GM23338 (cell line): ENCODE measurements at places on chromosomes 16 and 17.
A peak's percentile ranks its signal among the peaks of the same experiment; 100 is the strongest.

DNA sequence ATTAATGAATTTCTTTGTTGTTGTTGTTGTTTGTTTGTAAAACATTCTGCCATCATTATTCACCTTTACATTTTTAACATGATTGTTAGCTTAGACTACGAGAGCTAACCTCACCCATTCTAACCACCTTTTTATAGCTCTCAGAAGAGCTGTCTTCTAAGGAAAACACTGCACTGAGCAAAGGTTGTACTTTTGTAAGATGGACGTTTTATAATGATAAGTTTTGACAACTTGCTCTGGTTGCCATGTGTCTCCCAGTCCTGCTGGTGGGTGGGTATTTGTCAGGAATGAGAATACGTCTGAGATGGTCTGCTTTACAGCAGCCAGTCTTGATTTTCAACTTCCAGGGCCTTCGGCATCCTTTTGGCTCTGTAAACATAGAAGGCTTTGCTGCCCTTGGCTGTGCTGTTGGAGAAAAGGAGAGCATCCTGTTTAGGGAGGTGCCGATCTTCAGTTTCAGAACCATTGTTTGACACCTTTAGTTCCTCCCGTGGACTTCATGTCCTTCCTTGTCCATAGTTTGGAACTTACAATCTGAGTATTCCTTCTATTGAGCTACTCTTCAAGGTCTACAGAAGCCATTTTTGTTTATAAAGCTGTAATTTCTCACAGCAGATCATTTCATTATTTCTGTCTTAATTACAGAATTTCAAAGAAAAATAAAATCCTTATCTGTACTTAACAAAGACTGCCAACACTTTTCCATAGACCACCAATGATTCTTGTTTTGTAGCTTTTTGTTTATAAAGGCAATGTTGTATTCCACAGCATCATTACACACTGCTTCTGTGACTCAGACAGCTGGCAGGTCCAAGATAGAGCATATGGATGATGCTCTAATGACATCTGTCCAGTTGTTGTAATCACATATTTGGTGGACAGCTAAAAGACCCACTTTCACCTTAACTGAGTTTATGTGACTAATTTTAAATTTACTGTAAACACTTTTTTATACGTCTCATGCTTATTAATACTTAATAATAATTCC lies 270.1 kb upstream of the TBX2 start:
- no peak overlapping the region for H3K27ac ChIP-seq
- H3K27me3 ChIP-seq, result no peaks in the 10 kb centered on the region
- H3K4me1 ChIP-seq, result no peaks in the 10 kb centered on the region
- no peak overlapping the region for H3K4me3 ChIP-seq
- no peak for DNase-seq

DNA sequence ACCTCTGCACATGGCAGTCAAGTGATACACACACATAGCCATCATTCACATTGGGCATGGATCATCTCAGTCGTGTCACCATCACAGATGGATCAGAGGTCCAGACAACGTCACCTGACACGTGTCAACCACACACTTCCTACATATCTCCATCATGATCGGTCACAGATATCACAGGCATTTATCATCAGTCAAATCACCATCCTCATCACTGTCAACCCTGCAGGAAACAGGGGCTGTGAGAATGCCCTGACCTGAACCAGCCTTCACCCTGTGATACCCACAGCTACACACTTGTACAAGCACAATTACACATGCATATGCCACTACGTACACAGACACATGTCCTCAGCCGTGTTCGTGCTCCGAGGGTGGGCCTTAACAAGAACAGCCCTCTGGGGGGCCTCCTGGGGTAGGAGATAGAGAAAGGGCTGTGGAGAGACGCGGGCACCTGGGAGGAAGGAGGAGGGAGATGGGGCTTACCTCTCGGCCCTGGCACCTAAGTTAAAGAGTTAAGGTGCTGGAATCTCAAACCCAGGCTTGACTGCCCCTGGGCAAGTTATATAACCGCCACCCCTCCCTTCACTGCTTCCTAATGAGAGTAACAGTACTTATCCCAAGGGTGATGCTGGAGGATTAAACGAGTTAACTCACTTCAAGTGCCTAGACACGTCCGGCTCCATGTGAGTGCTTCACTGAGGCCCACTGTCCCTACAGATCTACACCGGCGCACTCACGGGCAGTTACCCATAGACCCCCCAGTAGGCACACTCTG lies 1.1 kb downstream of the SLC12A4 start:
- no peak overlapping the region for H3K27ac ChIP-seq
- no peaks in the 10 kb centered on the region; the same call in 1 of the 2 replicates for H3K36me3 ChIP-seq
- peaks cover 38% of the 10 kb centered on the region for H3K4me1 ChIP-seq

DNA sequence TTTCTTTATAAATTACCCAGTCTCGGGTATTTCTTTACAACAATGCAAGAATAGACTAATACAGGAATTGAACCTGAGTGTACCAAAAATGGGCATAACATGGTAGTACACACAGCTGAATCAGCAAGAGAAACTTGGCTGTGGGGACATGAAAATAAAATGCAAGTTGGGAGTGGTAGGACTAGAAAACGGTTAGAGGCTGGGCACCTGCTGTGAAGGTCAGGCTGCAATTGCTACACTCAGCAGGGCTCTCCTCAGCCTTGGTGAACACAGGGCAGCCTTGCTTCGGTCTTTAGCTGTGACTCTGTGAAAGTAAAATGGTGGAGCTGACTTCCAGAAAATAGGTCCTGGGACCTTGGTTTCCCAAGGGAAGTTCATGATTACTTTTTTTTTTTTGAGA lies 45.6 kb downstream of the CNGB1 start:
- H3K4me1 ChIP-seq, result no peaks in the 10 kb centered on the region
- H3K27me3 ChIP-seq, result no peaks in the 10 kb centered on the region
- no peaks in the 10 kb centered on the region for H3K36me3 ChIP-seq
- DNase-seq, result no peak
- no peak overlapping the region for H3K4me3 ChIP-seq
- no peak overlapping the region for H3K27ac ChIP-seq

DNA sequence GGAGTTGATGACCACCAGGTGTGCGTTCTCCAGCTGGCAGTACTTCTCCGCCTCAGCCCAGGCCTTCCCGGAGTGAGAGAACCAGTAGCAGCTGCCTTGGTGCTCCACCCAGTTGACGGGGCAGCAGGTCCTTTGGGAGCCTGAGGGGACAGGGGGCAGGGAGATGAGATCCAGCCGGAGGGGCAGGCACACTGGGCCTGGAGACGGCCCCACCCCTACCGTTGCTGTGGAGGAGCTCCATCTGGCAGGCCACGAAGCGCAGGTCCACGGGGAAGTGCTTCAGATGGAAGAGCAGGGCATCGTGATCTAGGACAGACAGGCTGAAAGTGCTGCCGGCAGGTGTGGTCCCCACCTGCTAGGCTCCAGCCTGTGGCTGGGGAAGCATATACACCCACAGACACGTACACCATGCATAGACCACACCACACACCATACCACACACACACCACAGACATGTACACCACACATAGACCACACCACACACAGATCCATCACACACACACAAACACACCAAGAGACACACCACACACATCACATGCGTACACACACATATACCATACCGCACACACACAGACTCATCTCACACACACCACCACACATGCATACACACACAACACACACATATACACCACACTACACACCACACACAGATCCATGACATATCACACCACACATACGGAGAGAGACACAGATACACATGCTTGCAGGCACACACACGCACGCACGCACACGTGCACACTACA lies 7.4 kb downstream of the ASGR2 start:
- H3K4me3 ChIP-seq, result no peak overlapping the region
- DNase-seq, result no peak
- peaks cover 13% of the 10 kb centered on the region; the same call in 1 of the 2 replicates for H3K27me3 ChIP-seq
- H3K36me3 ChIP-seq, result no peaks in the 10 kb centered on the region
- H3K4me1 ChIP-seq, result no peaks in the 10 kb centered on the region; the same call in 1 of the 2 replicates
- H3K27ac ChIP-seq, result no peak overlapping the region

GRCh38 chr17:82101301-82101715 lies 3.3 kb upstream of the FASN start:
- DNase-seq, result no peak
- no peaks in the 10 kb centered on the region for H3K36me3 ChIP-seq
- H3K27me3 ChIP-seq, result no peaks in the 10 kb centered on the region
- H3K27ac ChIP-seq, result no peak overlapping the region
- H3K4me1 ChIP-seq, result peaks cover 47% of the 10 kb centered on the region
- H3K4me3 ChIP-seq, result no peak overlapping the region

- no peak within 1 kb of the TSS for H3K4me3 ChIP-seq
- no peak within 1 kb of the TSS for H3K27ac ChIP-seq
- H3K27me3 ChIP-seq, result peaks cover 29% of the 10 kb centered on the region
These were observed at the start of gene PRSS33 for GRCh38 chr16:2787406-2787805. Gene PRSS33 (minus strand): TSS chr16:2787560. CDS start chr16:2786547, 1,013 bp downstream.

- DNase-seq, result peak; percentile 74
- H3K27me3 ChIP-seq, result no peaks in the 10 kb centered on the region
- no peak overlapping the region for H3K4me3 ChIP-seq
- no peaks in the 10 kb centered on the region for H3K36me3 ChIP-seq
- peaks cover 8% of the 10 kb centered on the region; the same call in 1 of the 2 replicates for H3K4me1 ChIP-seq
- H3K27ac ChIP-seq, result no peak overlapping the region
These were observed 45.9 kb downstream of the SLC6A2 start for GRCh38 chr16:55701442-55702319.

- DNase-seq, result no peak
- no peaks in the 10 kb centered on the region for H3K4me1 ChIP-seq
- peaks cover 53% of the 10 kb centered on the region for H3K36me3 ChIP-seq
- no peaks in the 10 kb centered on the region for H3K27me3 ChIP-seq
- no peak overlapping the region for H3K4me3 ChIP-seq
These were observed 13.7 kb downstream of the MMD start for GRCh38 chr17:55407641-55408566.

- no peak overlapping the region for H3K4me3 ChIP-seq
- no peaks in the 10 kb centered on the region for H3K36me3 ChIP-seq
- H3K4me1 ChIP-seq, result no peaks in the 10 kb centered on the region
- no peak for DNase-seq
- no peak overlapping the region for H3K27ac ChIP-seq
- no peaks in the 10 kb centered on the region for H3K27me3 ChIP-seq
These were observed 26.3 kb downstream of the ERN1 start for GRCh38 chr17:64103391-64104364.

DNA sequence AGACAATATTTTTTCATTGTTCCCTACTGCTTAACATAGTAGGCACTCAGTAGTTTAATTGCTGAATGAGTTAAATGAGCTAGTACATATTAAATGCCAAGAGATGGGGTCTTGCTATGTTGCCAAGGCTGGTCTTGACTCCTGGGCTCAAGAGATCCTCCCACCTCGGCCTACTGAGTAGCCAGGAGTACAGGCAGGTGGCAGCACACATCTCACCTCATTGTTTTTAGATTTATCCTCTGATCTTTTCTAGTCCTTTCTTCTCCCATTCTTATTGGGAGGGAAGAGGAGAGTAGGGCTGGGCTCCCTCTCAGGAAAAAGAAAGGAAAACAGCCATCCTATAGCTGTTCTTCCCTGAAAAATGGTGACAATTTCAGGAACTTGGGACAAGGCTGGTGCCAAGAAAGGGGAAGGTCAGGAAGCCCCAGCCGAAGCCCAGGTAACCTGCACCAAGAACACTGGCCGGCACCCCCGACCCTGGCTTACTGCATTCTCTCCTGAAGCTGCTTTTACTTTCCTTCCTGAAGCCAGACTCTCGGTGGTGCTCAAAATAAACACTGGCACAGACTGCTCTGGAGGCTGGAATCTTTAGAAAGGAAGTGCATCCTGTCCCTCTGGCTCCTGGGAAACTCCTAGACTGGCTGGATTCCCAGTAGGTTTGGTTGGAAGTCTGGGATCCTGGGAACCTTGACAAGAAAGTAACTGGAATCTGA lies 2.7 kb downstream of the TNFAIP1 start:
- peaks cover 11% of the 10 kb centered on the region for H3K4me1 ChIP-seq
- no peak overlapping the region for H3K27ac ChIP-seq
- no peak overlapping the region for H3K4me3 ChIP-seq
- no peaks in the 10 kb centered on the region for H3K27me3 ChIP-seq

DNA sequence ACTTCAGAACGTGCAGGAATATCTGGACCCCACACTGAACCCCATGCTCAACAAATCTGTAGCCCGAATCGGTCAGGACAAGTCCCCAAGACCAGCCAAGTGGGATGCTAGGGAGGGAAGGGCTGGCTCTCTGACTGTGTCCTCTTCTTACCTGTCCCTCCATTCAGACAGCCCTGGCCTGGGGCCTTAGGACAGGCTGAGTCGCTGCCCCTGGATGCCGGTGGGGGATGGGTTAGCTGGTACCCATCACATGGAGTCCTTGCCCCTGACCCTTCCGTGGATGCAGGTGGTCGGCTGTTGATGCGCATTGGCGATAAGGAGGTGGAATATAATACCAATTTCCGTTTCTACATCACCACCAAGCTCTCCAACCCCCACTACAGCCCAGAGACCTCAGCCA lies 16.0 kb upstream of the KDM6B start:
- no peak overlapping the region for H3K27ac ChIP-seq
- no peaks in the 10 kb centered on the region for H3K36me3 ChIP-seq
- H3K27me3 ChIP-seq, result no peaks in the 10 kb centered on the region
- no peak for DNase-seq
- no peaks in the 10 kb centered on the region for H3K4me1 ChIP-seq

GRCh38 chr16:89720813-89721545 lies at the start of the genes VPS9D1 and ZNF276:
Gene VPS9D1 (minus strand): TSS chr16:89720898. CDS start chr16:89720861, 37 bp downstream.
Gene ZNF276 (plus strand): TSS chr16:89721537. CDS start chr16:89721641, 104 bp downstream.
- peaks cover 13% of the 10 kb centered on the region for H3K4me1 ChIP-seq
- peak within 1 kb of the TSS; percentile 77 for H3K4me3 ChIP-seq
- peaks cover 70% of the 10 kb centered on the region for H3K27me3 ChIP-seq
- no peak within 1 kb of the TSS for H3K27ac ChIP-seq

DNA sequence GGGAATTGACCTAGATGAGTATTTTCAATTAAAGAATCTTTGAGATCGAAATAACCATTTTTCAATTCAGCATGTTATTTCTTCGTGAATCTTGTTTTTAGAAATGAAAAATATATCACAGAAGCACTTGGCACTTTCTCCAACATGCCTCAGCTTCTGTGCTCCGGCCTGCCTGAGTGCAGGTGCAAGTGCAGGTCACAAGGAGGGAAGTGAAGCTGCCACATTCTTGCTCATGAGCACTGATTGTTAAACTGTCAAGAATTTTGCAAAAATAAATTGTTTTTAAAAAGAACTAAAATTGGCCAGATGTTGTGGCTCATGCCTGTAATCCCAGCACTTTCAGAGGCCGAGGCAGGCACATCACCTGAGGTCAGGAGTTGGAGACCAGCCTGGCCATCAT lies 38.3 kb upstream of the SKAP1 start:
- H3K27ac ChIP-seq, result no peak overlapping the region
- peaks cover 26% of the 10 kb centered on the region for H3K4me1 ChIP-seq
- DNase-seq, result no peak
- no peak overlapping the region for H3K4me3 ChIP-seq
- no peaks in the 10 kb centered on the region for H3K36me3 ChIP-seq

DNA sequence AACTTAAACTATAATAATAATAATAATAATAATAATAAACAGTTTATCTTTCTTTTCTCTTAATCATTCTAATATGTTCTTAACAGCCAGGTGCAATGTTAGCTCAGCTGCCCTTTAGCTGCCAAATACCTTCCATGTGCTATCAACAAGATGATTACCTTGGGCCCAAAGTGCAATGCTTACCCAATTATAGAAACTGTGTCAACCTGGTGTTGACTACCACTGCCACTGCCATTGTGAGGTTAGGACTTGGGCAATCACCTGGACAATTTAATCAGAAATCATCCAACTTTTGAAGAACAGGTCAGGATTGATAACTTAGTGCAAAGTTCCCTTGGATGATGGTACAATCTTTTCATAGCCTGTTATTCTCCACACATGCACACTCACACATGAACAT lies 371.8 kb upstream of the SALL1 start:
- no peak overlapping the region for H3K27ac ChIP-seq
- no peak overlapping the region for H3K4me3 ChIP-seq
- H3K27me3 ChIP-seq, result no peaks in the 10 kb centered on the region
- H3K36me3 ChIP-seq, result peaks cover 4% of the 10 kb centered on the region; the same call in 1 of the 2 replicates
